CD4-positive, alpha-beta T cell treated with Interleukin-12 subunit alpha and Interleukin-12 subunit beta, for 1 hour (primary cell): ENCODE measurements at places on chromosomes 7 and 10.

DNA sequence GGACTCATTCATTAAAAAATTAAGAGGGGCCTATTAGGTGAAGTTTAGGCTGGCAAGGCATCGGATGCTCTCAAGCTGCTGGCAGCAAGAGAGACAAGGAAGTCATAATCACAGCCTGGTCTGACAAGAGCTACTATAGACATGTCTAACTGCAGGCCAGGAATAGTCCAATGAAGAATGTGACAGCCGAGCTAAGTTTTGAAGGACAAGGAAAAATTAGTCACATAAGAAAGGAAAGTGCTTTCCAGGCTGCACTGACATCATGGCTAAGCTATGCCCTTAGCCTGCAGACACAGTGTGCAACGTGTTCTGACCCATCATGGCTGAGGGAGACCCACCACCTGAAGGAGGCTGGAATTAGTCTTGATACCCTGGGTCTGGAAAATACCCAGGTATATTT is 281.1 kb downstream of the PLXNA4 start:
- no peak for DNase-seq

GRCh38 chr10:5888351-5888750 is 1.3 kb downstream of the ANKRD16 start:
- no peak for DNase-seq

DNA sequence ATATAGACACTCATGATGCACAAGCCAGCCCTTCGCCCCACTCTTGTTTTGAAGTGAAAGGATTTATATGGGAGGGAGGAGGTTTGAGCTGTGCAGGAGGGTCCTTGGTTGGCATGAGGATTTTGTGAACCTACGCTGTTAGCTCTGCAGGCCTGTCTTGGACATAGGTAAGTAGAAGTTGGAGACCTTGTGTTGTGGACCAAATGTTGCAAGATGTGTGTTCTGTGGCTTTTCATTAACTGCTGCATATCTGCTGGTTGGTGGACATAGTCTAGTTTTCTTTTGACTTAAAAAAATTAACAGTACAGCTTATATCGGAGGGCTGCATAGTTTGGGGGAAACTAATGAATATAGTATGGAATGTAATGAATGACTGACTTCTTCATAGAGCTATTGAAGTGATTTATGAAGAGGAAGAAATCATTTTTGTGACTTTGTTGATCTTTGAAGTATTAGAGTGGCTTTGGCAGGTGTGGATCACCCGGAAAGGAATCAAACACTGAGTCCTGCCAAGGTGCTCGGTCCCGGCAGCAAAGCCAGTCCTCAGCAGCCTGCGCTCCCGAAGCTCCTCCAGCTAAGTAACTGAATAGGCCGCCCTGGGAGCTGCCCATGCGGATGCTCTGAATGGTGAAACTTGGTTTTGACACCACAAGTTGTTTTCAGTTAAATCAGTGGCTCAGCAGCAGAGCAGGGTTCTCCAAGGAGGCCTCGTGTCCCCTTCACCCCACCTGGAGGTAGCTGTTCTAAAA is 3.2 kb downstream of the MGMT start:
- DNase-seq: no peak

GRCh38 chr7:38482521-38482920 is 148.7 kb downstream of the AMPH start:
- no peak for DNase-seq

DNA sequence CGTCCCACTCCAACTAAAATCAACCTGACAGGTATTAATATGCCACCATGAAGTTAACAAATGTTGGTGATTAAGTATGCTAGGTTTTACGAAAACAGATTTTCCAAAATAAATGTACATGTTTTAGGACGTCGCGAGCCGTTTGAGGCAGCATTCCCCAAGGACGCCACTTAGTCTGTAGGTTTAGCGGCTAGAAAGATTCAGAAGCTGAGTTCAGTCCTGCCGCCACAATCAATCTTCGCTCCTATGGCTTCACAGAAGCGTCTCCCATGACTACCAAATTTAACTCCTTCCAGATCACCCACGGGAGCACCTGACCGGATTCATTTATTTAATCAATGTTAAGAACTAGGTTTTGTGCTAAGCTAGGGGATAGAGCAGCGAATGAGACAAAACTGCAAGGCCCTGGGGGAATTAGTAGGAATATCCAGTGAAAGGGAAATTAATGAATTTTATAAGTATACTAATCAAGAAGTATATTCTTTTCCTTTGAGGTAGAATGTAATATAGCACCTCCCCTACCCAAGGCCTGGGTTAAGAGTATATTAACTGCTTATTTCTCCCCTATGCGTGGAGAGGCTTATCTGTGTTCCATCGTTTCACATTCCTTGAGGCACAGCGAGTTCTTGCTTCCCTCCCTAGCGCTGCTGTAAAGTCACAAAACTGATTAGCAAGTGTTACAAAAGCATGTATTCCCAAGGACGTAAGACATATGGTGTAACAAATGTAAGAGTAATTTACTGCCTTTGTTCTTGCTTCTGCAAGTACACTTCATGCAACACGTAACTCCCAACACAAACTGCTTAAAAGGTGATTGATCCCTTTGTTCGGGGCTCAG is 994 bp upstream of the CYP51A1 start:
- no peak for DNase-seq
